ENCODE measurements at places on chromosomes 3 and 15.

GRCh38 chr15:36373550-36373949, 205.9 kb upstream of the CDIN1 start:
- DNase-seq = peak; percentile 76

DNA sequence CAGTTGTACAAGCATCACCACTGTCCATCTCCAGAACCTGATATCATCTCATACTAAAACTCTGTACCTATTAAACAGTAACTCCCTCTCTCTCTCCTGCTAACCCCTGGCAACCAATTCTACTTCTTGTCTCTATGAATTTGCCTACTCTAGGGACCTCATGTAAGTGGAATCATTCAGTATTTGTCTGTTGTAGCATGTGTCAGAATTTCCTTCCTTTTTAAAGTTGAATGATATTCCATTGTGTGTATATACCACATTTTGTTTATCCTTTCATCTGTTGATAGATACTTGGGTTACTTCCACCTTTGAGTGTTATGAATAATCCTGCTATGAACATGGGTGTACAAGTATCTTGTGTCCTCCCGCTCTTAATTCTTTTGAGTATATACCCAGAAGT, 16.6 kb downstream of the ZNF592 start:
- no peak for DNase-seq

DNA sequence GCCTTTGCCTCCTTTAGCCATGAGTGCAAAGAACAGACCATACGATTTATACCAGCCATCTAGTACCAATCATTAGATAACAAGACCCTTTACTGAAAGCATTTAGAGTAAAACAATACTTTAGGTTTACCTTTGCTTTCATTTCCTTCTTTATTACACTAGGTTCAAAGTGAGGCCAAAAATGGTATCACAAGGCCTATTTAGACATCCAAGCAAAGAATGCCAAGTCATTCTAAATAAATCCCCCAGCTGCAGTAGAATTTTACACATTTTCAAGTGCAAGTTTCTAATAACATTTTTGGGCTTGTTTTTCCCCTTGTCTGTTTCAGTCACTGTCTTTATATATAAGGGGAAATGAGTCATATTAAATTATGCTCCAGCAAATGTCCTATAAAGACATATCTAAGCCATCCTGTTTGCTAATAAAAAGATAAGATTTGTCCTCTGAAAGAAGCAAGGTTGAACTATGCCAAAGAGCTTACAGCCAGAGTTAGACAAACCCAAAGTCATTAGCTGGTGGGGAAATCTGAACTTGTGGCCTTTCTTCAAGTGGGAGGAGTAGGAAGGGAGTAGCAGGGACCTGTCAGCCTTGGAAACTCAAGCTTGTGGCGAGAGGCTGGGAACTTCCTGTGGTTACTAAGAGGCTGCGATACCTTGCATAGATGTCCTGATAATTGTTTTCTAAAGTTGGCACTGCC, 232.7 kb downstream of the MECOM start:
- DNase-seq = no peak

DNA sequence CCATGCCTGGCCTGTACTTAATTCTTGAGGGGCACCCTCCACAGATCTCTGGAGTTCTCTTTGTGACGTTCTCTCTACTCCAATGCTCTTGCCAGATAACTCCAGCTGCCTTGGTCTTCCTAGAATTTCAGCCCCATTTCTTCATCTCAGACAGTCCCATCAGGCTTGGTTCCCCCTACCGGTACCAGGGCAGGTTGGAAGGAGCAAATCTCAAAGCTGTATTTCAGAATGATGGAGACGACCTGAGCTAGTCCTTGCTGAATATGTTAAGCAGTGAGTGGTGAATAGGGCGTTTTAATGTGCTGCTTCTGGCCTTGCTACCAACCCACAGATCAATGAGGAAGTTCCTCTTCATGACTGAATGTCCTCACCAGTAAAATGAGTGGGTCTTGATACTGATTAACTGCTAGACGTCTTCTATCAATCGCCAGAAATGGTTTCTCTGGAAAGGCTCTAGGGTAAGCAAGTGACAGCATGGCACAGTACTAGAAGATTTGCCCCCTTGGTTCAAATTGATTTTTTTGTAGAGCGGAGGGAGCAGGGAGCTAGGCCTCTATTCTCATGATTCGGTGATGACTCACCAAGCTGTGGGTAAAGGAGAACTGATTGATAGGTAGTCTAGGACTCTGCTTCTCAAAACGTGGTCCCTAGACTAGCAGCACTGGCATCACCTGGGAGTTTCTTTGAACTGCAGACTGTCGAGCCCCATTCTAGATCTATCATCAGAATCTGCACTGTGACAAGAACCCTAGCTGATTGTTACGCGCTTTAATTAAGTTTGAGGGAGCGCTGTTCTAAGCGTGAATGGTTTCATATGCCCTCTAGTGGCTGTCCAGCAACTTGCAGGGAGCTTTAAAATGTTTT, 67.8 kb downstream of the UBP1 start:
- DNase-seq = peak; percentile 70

GRCh38 chr15:90679959-90680358, 37.2 kb upstream of the BLM start:
- DNase-seq = no peak

GRCh38 chr3:152356870-152357276, 88.1 kb downstream of the MBNL1 start:
- DNase-seq = no peak

DNA sequence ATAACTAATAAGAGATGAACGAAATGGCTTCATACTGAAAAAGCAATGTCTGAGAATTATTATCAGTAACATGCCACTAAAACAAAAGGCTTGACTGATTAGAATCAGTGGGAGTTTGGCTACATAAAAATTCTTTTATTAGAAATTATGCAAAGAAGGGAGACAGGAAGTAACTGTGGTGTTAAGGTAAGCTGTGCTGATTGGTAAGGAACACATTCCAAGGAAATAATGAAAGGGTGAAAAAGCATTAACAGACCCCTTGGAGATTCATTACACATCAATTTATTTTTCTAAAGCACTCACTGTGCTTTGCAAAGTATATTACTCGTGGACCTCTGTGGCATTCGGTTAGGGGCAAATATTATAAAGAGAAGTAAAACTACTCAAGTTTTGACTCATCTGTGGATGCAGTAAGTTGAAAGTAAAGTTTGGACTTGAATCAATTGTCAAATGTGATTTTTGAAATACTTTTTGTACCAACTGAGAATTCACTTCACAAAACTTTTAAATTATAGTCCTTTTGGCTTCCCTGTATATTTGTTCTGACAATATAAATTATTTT, 176.1 kb upstream of the ZPLD1 start:
- no peak for DNase-seq

DNA sequence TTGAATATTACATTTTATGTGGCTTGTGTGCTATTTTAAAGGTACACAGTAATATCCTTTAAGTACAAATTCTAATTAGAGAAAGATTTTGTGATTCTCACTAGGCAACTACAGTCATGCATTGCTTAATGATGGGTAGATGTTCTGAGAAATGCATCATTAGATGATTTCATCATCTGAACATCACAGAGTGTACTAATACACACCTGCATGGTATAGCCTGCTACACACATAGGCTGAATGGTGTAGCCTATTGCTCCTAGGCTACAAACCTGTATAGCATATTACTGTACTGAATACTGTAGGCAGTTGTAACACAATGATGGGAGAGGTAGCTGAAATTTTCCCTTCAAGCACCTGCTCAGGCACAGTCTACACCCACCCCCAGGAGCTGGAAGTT, 217.4 kb upstream of the EOMES start:
- DNase-seq = no peak

DNA sequence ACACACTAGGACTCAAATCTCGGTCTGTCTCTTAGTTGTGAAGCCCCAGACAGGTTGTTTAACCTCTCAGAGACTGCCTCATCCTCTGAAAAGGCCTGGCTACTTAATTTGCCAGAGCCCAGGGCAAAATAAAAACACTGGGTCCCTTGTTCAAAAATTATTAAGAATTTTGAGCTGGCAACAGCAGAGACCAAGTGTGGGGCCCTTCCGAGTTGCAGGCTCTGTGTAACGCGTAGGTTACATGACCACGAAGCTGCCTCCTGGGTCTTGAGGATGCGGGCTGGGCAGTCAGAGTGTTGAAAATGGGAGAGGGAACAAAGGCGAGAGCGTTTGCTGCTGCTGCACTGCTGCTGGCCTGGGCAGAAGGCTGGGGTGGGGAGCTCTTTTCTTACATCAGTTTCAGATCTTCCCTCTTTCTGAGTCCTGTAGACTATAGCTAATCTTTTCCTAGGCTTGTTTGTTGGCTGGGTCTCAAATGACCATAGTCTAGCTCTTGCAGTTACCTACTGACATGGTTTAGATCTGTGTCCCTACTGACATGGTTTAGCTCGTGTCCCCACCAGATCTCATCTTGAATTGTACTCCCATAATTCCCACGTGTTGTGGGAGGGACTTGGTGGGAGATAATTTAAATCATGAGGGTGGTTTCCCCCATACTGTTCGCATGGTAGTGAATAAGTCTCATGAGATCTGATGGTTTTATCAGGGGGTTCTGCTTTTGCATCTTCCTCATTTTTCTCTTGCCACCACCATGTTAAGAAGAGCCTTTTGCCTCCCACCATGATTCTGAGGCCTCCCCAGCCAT, 49.9 kb downstream of the CLEC3B start:
- no peak for DNase-seq
